ENCODE measurements at places on chromosomes 6 and 20.
A peak's percentile ranks its signal among the peaks of the same experiment; 100 is the strongest.

DNA sequence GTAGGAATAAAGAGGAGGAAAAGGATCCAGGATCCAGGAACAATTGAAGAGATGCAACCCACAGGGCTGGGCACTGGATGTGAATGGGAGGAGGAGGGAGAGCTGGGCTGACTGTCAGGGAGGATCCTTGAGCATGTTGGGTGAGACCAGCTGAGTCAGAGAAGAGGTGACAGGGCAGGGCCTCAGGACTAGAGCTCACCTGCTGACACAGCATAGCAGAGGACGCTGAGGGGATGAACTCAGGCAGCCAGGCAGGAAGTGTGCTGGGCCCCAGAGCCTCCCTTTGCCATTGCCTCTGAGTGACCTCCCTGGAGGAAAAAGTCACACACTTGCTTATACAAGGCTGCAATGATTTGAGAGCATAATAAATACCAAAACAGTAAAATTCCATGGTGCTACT lies 72.3 kb downstream of the ZNF133 start:
- no peak for DNase-seq

- DNase-seq: peak; percentile 22
These were observed 72.1 kb downstream of the AFDN start for GRCh38 chr6:167898673-167899311.

GRCh38 chr20:58568126-58568482 lies 52.9 kb upstream of the APCDD1L start:
- DNase-seq: no peak

- DNase-seq: no peak
These were observed 88.3 kb downstream of the IYD start for GRCh38 chr6:150456902-150457643.

DNA sequence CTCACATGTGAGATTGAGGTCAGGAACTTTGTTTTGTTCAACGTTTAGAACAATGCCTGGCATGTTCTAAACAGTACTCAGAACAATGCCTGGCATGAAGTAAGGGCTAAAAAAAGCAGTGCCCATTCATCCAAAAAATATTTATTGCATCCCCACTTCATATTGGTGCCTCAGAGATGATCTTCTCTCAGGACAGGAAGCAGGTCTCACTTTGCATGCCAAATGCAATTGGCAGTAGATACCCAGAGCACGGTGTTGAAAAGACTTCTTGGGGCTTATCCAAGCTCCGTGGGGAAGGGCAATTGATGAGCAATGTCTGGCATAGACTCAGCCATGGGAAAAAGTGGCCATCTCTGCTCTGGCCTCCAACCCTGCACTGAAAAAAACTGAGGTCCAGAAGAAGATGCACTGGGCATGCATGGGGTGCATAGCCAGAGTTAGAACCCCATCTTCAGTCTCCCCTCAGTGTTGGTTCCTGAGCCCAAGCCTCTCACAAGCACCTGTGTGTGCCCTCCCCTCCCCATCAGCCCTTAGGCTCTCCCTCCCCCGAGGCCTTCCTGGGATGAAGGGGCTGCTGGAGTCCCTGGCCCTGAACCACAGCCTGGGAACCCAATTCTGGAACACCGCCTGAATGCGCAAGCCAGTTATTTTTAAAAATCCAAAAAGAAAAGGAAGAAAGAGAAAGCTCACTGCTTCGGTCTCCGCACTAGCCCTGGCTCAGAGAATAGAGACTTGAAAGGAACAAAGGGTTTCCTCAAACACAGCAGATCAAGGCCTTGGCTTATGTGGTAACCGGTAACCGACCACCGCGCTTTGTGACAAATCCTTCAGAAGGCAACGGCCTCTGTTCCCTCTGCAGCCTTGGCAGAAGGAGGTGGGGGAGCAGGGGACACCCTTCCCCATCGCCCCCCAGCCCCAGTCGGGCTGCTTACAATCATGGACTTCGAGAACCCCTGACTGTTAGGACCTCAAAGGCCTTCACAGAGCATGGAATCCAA lies 78.5 kb upstream of the SIRPA start:
- DNase-seq: no peak

DNA sequence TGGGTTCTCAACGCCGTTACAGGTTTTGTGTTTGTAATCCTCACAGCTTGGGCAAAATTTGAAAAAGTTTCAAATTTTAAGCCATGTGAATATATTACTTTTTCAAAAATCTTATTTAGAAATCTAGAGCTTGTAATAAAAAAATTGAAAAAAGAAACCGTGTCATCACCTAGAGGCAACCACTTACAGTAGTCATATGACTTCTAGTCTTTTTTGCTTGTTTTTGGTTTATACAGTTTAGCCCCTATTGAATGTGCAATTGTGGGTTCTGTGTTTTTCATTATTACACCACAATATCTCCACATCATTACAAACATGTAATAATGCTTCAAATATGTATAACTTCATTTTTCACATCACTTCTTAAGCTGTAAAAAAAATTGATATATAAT lies 888 bp downstream of the DYNLRB1 start:
- DNase-seq: no peak

- DNase-seq: peak; percentile 83
These were observed 26.6 kb downstream of the CNBD2 start for GRCh38 chr20:35994994-35995453.

GRCh38 chr20:41570557-41570956 lies 47.6 kb downstream of the CHD6 start:
- DNase-seq: no peak

DNA sequence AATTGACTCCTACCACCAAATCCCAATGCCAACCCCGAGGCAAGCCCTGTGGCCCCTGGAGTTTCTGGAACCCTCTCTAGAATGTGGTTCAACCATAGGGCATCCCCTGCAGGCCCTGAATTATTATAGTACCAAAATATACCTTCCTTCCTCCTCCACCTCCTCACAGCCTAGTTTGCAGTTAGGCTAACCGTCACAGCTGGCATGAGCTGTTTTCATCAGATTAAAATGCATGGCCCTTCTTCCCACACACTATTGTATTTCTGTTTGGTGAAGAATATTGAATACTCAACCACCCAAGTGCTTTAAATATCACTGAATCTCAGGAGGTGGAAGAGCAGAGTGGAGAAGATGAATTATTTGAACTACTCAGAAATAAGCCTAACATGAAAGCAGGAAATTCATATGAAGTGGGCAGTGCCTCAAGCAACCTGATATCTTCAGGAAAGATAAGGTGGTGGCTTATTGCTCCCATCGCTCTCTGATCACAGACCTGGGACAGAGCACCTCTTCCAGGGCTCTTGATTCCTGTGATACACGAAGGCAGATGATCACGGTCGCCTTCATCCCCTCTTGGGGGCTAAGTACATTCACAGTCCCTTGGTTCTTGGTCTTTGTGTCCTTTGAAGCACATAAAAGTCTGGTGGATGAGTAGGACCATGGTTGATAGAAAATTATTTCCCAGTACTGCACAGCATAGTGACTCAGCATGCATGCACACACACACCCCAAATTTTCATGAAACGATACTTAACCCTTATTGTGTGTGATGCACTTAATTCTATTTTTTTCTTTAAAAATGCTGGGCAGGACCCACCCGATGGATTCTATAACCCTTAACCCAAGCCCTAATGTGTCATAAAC lies 90.9 kb downstream of the PSMG4 start:
- no peak for DNase-seq

DNA sequence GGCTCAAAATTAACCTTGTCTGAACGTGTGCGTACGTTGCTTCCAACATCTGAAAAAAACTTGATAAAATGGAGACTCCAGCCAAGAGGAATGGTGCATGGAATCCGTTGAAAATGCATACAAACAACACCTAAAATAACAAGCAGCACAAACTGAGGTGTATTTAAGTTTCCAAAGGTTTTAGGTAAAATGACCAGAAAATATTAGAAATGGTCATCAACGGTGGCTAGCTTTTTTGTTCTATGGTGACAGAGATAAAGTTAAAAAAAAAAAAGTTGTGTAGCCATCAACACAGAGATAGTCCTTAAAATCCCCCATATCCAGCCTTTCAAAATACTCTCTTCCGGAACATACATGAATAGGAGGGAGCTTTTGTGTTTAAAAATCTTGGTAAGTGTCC lies 651 bp upstream of the TFAP2B start:
- no peak for DNase-seq

GRCh38 chr20:1930165-1930564 lies 35.0 kb downstream of the SIRPA start:
- DNase-seq: no peak

- DNase-seq: no peak
These were observed 42.4 kb downstream of the DHX35 start for GRCh38 chr20:39004508-39004907.

- peak; percentile 23 for DNase-seq
These were observed 215.8 kb upstream of the CDYL start for GRCh38 chr6:4560221-4561077.

DNA sequence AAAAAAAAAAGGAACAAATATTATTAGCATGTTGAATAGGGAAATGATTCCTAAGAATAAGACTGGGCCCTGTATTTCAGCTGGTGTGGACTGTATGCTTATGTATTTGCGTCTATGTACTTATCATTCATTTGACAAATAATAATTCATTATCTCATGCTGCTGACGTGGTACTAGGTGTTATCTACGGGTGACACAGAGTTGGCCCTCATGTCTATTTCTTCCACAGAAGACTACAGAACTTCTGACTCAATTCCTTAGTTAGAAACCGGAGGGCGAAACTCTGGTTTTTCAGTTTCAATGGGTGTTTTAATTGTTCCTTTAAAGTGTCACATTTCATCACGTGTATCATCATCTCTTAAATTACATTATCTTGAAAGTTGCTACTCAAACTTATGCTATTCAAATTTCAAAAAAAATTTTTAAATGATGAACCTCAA lies 305.9 kb downstream of the CLIC5 start:
- no peak for DNase-seq

- DNase-seq: no peak
These were observed 61.9 kb downstream of the SASH1 start for GRCh38 chr6:148404456-148405054.

GRCh38 chr20:61918548-61918947 lies 147.1 kb downstream of the TAF4 start:
- DNase-seq: no peak

- DNase-seq: no peak
These were observed 330.0 kb downstream of the ZFAND3 start for GRCh38 chr6:38149531-38149930.

DNA sequence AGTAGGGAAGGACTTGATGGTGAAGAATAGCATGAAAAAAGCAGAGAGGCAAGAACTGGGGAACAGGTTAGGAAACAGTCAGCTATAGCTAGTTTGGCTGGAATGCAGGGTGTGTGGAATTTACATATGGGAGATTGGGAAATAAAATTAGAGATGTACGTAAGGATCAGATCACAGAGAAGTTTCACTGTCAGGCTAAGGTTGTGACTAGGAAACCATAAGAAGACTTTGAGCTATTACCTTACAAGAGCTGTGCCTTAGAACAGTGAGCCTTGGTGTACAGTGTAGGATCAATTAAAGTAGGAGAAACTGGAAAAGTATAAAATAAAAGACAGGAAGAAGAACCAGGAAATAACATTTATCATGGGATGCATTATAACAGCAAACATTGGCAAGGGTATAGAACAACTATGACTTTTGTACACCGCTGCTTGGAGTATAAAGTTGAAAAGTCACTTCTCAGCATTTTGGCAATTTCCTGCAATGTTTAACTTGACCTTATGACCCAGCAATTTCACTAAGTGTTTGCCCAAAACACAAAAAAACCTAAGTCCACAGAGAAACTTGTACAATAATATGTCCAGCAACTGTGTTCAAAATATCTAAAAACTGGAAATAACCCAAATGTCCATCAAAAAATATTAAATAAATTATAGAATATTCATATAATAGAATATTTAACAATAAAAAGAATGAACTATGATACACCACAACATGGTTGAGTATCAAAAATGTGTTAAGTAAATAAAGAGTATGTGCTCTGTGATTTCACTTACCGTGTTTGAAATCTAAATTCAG lies 31.2 kb upstream of the SPTLC3 start:
- no peak for DNase-seq

DNA sequence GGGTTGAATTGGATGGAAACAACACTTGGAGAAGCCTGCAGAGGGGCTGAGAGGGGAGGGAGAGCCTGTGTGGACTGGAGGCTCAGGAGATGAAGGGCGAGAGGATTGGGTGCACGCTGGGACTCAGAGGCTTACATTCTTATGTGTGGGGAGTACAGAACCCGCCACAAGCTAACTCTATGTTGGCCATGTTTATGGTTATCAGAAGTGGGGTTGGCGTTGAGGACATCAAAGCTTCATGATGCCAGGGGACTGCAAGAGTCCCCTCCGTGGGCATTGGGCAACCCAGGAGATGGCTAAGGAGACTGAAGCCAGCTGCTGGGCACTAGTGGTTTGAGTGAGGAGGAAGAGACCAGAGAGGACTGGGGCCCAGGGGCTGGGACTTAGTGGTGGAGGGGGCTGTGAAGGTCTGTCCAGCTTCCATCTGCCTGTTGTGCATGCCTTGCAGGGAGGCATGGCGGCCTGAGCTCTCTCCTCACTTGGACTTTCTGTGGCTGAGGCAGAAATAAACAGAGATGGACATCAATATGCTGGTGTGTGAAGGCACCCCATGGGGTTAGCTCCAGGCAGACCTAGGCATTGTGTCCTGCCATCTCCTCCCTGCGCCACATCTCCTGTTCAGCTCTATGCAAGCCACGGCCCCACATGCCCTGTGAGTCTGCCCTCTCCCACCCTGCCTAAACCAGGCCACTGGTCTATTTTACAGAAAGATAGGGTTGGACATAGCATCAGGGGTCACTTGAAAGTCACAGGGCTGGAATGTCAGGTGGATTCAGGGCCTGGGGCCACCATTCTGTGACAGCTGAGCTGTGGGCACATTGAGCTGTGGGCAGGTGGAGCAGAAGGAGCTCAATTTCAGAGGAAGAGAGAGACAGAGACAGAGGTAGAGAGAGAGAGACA lies 61.6 kb downstream of the PHACTR3 start:
- DNase-seq: no peak
